Colonic mucosa (tissue), 4 donors: ENCODE measurements at places on chromosomes 6 and 20. TPM values are rescaled to one million over a fixed set of nuclear protein-coding genes. Genes with fewer than 3 reads are reported as not detected.

The KCNK5 gene
- 26.9 TPM for total RNA-seq

The KHDC1 gene
- 0.69 TPM for total RNA-seq

The FILIP1 gene
- 6.5 TPM for total RNA-seq

The PHACTR1 gene
- total RNA-seq, result 1.7 TPM

The PRL gene
- total RNA-seq, result not detected

The DEFB124 gene
- not detected for total RNA-seq

The OARD1 gene
- total RNA-seq, result 25.0 TPM

The PLN gene
- 24.1 TPM for total RNA-seq

The SPATS1 gene
- total RNA-seq, result not detected

The CST7 gene
- 0.47 TPM for total RNA-seq

The MLIP gene
- total RNA-seq, result 1.2 TPM

The TBXT gene
- total RNA-seq, result not detected

The MYL9 gene
- total RNA-seq, result 582 TPM

The VGLL2 gene
- not detected for total RNA-seq

The KCNG1 gene
- 5.8 TPM for total RNA-seq

The SCUBE3 gene
- 0.74 TPM for total RNA-seq

The RARS2 gene
- total RNA-seq, result 28.2 TPM

The TAF8 gene
- 20.5 TPM for total RNA-seq

The DLL1 gene
- total RNA-seq, result 16.1 TPM

The TSPYL4 gene
- total RNA-seq, result 7.0 TPM

The MYH7B gene
- 0.69 TPM for total RNA-seq

The CENPW gene
- 21.2 TPM for total RNA-seq

The BPI gene
- not detected for total RNA-seq

The HLA-DPB1 gene
- 21.3 TPM for total RNA-seq

The C20orf144 gene
- 0.30 TPM for total RNA-seq

The SULF2 gene
- 153 TPM for total RNA-seq

The C20orf204 gene
- total RNA-seq, result 3.3 TPM

The TP53TG5 gene
- 1.0 TPM for total RNA-seq

The THBD gene
- 2.3 TPM for total RNA-seq

The NFATC2 gene
- total RNA-seq, result 7.3 TPM

The ZFAND3 gene
- total RNA-seq, result 42.0 TPM

The MUCL3 gene
- total RNA-seq, result not detected

The ENPP5 gene
- total RNA-seq, result 3.6 TPM

The NKAIN4 gene
- total RNA-seq, result 0.29 TPM

The GPRC6A gene
- total RNA-seq, result 0.11 TPM

The ZBP1 gene
- total RNA-seq, result 2.7 TPM

The LST1 gene
- 9.2 TPM for total RNA-seq

The ULBP2 gene
- total RNA-seq, result 0.19 TPM

The LZTS3 gene
- 7.9 TPM for total RNA-seq

The HBS1L gene
- total RNA-seq, result 58.1 TPM

The FITM2 gene
- total RNA-seq, result 10.1 TPM

The FRK gene
- 27.1 TPM for total RNA-seq

The ELMO2 gene
- 20.0 TPM for total RNA-seq

The GNMT gene
- not detected for total RNA-seq

The HLA-DOA gene
- total RNA-seq, result 1.6 TPM

The PM20D2 gene
- total RNA-seq, result 24.2 TPM

The ARMC12 gene
- 0.30 TPM for total RNA-seq

The KCNB1 gene
- total RNA-seq, result 1.9 TPM

The LGSN gene
- 13.2 TPM for total RNA-seq

The STMND1 gene
- 2.8 TPM for total RNA-seq

The CBLN4 gene
- total RNA-seq, result not detected

The EPPIN gene
- not detected for total RNA-seq

The C6orf120 gene
- total RNA-seq, result 31.9 TPM

The CNBD2 gene
- total RNA-seq, result 3.3 TPM

The PSMF1 gene
- total RNA-seq, result 138 TPM

The POU5F1 gene
- total RNA-seq, result 3.4 TPM

The SLC22A2 gene
- total RNA-seq, result not detected

The BTN1A1 gene
- total RNA-seq, result not detected

The TRIM15 gene
- 26.8 TPM for total RNA-seq
